ENCODE measurements at places on chromosomes 2 and 18. TPM values are rescaled to one million over a fixed set of nuclear protein-coding genes. Genes with fewer than 3 reads are reported as not detected.

The FKBP7 gene
- 0.59 TPM for total RNA-seq

The CCDC74B gene
- not detected for total RNA-seq

The ARMC9 gene
- 0.15 TPM for total RNA-seq

DNA sequence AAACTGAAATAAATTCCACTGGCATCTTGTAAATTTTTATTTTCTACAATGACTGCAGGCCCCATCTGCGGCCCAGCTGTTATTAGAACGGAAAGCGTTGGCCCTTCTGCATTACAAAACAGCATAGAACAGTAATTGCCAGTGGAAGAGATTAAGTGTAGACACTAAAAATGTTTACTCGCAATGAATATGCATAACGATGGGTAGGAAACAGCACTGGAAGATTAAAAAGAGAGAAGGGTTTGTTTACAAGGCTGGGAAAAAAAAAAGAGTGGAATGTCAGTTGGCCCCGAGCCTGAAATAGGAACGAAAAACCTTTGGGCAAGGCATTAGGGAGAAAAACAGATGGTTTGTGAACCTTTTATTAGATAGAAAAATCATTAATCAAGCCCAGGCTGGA lies 275.9 kb upstream of the TCF4 start:
- no peak overlapping the region for H3K4me3 ChIP-seq
- H3K4me1 ChIP-seq, result no peaks in the 10 kb centered on the region
- H3K27ac ChIP-seq, result no peak overlapping the region
- H3K27me3 ChIP-seq, result no peaks in the 10 kb centered on the region
- no peak for DNase-seq

- DNase-seq, result no peak
- H3K27ac ChIP-seq, result no peak overlapping the region
- no peaks in the 10 kb centered on the region for H3K4me1 ChIP-seq
- H3K36me3 ChIP-seq, result no peaks in the 10 kb centered on the region
Observed at GRCh38 chr18:6096730-6097129, 201.4 kb upstream of the TMEM200C start.

DNA sequence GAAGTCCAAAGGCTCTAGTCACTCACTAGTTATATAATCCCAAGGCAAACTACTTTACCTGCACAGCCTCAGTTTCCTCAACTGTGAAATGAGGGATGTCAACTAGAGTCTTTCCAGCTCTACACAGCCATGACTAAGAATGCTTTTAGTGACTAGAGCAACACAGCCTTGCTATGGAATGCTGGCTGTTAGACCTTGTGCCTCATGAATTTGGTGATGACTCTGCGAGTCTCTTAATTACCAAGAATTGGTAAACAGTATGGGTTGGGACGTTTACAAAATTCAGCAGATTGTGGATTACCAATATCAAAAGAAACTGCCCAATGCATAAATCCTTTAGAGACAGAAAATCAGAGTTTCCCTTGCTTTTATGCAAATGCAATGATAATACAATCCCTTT lies 163.7 kb downstream of the ASXL3 start:
- no peak overlapping the region for H3K27ac ChIP-seq
- DNase-seq, result no peak
- no peaks in the 10 kb centered on the region for H3K4me1 ChIP-seq
- H3K4me3 ChIP-seq, result no peak overlapping the region
- H3K27me3 ChIP-seq, result no peaks in the 10 kb centered on the region

GRCh38 chr2:213187833-213188532 lies 36.6 kb upstream of the IKZF2 start:
- H3K4me1 ChIP-seq, result no peaks in the 10 kb centered on the region
- no peaks in the 10 kb centered on the region for H3K36me3 ChIP-seq
- DNase-seq, result no peak

DNA sequence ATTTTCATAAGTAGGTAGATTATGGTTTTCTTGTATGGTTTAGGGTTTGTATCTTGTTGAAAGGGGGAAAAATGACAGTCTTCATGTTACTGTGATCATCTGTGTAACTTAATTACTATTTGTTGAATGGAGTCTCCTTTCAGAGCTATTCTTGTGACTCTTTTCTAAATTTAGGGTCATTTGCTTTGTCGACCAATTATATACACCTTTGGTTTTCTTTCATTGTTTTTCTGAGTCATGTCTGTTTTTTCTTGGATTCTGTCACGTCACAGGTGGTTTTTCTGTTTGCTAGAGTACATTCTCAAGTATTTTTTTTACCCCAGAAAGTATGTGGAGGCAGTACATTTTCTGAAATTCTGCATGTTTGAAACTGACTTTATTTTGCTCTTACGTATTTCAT lies 43.8 kb upstream of the DYSF start:
- no peaks in the 10 kb centered on the region for H3K27me3 ChIP-seq
- peaks cover 55% of the 10 kb centered on the region for H3K36me3 ChIP-seq
- H3K4me1 ChIP-seq, result no peaks in the 10 kb centered on the region
- no peak for DNase-seq
- no peak overlapping the region for H3K4me3 ChIP-seq
- H3K27ac ChIP-seq, result no peak overlapping the region

DNA sequence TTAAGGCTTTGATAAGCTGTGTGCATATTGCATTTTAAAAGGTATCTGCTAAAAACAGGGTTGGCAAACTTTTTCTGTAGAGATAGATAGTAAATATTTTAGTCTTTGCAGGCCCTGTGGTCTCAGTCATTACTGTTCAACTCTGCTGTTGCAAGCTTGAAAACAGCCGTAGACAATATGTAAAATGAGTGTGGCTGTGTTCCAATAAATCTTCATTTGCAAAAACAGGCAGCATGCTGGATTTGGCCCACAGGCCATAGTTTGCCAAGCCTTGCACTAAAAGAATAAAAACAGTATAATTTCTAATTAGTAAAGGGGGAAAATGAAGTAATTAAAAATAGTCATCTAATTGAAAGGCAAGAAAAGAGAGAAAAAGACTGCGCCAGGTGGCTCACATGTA lies 35.3 kb downstream of the GCKR start:
- H3K4me1 ChIP-seq, result no peaks in the 10 kb centered on the region
- DNase-seq, result no peak
- H3K27ac ChIP-seq, result no peak overlapping the region
- peaks cover 4% of the 10 kb centered on the region for H3K27me3 ChIP-seq
- no peaks in the 10 kb centered on the region for H3K36me3 ChIP-seq
- H3K4me3 ChIP-seq, result no peak overlapping the region

DNA sequence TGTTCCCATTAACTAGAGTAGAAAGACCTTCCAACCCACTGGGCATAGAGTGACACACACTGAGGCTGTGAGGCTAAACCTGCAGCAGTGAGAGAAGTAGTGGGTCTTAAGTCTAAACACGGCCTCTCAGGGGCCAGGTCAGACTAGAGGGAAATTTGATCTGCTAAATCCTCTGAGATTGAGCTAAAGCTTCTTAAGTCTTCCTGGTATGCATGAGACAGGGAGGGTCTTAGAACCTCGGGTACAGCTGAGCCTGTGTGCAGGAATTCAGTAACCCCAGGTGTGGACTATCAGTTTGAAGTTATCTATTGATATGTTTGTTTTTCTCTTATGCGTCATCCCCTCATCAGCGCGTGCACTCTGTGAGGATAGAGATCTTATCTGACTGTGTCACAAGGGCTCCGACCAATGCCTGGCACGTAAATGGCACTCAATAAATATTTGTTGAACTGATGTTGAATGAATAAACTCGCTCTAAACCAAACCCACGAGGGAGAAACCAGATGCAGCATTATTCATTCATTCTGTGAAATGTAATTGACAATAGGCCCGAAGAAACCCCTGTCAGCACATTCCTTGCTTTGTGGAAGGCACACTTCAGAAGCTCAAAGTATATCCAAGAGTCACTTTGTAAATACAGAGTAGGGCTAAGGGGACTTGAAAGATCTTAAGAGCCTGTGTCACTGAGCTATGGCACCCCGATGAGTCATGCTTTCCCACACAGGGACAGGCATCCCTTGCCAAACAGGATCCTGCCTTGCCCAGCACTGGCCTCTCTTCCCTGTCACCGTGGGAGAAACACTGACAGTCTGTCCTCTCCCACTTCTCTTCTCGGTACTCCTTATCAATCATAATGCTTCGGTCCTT lies 21.7 kb upstream of the RAB10 start:
- H3K27ac ChIP-seq, result no peak overlapping the region
- H3K4me3 ChIP-seq, result no peak overlapping the region
- no peaks in the 10 kb centered on the region for H3K36me3 ChIP-seq
- no peaks in the 10 kb centered on the region for H3K27me3 ChIP-seq
- H3K4me1 ChIP-seq, result no peaks in the 10 kb centered on the region
- DNase-seq, result no peak

DNA sequence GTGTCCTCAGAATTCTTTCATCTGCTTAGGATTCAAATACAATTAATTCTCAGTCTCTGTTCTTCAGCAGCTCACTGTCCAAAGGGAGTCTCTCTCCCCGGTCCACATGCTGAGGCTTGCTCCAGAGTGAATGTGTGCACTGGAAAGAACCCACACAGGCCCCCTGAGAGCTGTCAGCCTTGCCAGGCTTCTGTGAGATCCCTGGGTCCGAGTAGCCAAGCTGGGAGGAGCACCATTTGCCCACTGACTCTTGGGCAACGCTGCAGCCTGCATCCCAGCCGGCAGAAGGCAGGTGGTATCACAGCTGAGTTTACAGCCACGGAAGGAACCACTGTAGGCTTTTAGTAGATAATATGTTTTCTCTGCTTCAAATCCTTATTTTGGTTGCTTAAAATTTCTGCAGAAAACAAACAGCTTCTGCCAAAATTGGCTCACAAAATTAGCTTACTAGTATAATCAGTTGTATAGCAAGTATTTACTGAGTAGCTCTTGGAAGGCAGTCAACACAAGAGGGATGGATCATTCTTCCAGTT lies 21.4 kb upstream of the LTBP1 start:
- no peaks in the 10 kb centered on the region for H3K4me1 ChIP-seq
- no peaks in the 10 kb centered on the region for H3K36me3 ChIP-seq
- no peak for DNase-seq
- H3K4me3 ChIP-seq, result no peak overlapping the region

- no peak for DNase-seq
- no peak overlapping the region for H3K27ac ChIP-seq
- no peak overlapping the region for H3K4me3 ChIP-seq
- no peaks in the 10 kb centered on the region for H3K4me1 ChIP-seq
- H3K27me3 ChIP-seq, result peaks cover 14% of the 10 kb centered on the region
Observed at GRCh38 chr18:48393776-48394175, 15.4 kb downstream of the ZBTB7C start.

DNA sequence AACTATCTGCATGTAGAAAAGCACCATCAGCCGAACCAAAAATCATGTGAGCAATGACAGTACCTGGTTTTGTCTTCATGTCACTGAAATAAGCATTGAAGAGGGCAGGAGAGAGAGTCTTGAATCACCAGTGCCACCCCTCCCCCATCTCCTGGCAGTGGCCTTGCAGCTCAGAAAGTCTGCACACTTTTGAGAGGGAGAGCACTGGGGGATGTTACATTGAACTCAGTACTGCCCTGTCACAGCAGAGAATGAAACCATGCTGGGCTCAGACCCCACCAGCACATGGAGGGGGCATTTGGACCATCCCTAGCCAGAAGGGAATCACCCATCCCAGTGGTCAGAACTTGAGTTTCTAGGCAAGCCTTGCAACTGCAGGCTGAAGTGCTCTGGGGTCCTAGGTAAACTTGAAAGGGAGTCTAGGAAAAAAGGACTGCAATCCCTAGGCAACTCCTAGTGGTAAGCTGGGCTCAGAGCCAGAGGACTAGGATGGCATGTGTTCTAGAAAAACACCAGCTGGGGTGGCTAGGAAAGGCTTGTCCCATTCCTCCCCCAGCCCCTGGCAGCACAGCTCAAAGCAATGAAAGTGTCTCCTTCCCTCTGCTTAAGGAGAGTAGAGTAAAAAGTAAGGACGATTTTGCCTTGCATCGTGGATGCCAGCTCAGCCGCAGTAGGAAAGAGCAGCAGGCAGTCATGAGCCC lies 259.9 kb upstream of the MYT1L start:
- H3K27ac ChIP-seq, result no peak overlapping the region
- DNase-seq, result no peak
- no peak overlapping the region for H3K4me3 ChIP-seq
- no peaks in the 10 kb centered on the region for H3K27me3 ChIP-seq
- no peaks in the 10 kb centered on the region for H3K4me1 ChIP-seq

DNA sequence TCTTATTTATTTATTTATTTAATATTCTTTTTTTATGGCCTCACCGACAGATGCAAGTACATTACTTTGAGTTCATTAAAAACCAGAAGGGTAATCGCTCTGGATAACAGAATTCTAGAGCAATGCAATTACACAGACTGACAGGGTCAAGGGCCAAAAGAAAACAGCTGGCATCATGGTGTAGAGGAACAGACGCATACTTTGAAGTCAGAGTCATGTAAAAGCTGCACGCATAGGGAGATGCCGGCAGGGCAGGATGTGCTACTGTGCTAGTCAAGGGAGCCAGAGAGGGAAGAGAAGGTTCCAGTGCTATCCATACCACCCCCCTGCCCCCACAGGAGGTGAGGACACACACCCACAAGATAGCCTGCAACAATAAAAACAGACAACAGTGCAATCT lies 115.2 kb upstream of the TFCP2L1 start:
- DNase-seq, result no peak
- H3K27ac ChIP-seq, result no peak overlapping the region
- no peak overlapping the region for H3K4me3 ChIP-seq
- H3K27me3 ChIP-seq, result no peaks in the 10 kb centered on the region
- H3K36me3 ChIP-seq, result peaks cover 54% of the 10 kb centered on the region

GRCh38 chr2:232522623-232523401 lies 2.6 kb downstream of the PRSS56 start:
- H3K27ac ChIP-seq, result no peak overlapping the region
- no peak overlapping the region for H3K4me3 ChIP-seq
- peaks cover 22% of the 10 kb centered on the region for H3K4me1 ChIP-seq
- peaks cover 3% of the 10 kb centered on the region for H3K27me3 ChIP-seq
- DNase-seq, result no peak

GRCh38 chr2:20599001-20599600 lies 51.8 kb downstream of the HS1BP3 start:
- no peak overlapping the region for H3K4me3 ChIP-seq
- no peaks in the 10 kb centered on the region for H3K27me3 ChIP-seq
- no peak overlapping the region for H3K27ac ChIP-seq
- no peaks in the 10 kb centered on the region for H3K36me3 ChIP-seq
- no peak for DNase-seq

DNA sequence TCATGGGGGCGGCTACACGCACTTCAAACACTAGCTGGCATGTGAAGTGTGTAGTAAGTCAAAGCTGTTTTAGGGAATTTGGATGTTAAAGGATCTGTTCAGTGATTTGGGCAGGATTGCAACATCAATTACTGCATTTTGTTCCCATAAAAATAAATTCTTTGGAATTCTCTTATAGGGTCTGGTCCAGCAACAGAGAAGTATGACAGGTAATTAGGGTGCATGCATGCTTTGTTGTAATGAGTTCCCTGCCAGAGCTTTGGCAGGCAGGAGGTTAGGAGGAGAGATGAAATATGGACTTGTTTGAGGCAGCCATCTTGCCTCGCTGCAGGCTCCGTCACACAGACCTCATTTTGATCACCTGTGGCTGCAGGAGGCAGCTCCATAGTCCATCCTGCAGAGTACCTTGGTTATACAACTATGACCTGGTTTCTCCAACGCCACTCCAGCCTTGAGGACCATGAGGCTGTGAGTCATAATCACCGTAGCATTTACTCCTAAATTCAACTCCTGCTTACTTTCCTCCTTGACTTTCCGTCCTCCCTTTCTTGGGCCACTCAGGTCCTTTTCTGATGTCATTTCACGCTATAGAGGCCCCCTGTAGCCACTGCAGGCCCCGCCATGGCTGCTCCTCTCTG lies 26.5 kb upstream of the EML4 start:
- no peaks in the 10 kb centered on the region for H3K36me3 ChIP-seq
- no peak overlapping the region for H3K4me3 ChIP-seq
- peaks cover 29% of the 10 kb centered on the region for H3K4me1 ChIP-seq
- no peaks in the 10 kb centered on the region for H3K27me3 ChIP-seq
- DNase-seq, result no peak
